Activated CD4-positive, alpha-beta T cell treated with anti-CD3 and anti-CD28 coated beads, Interleukin-2, Interleukin-4, amounts not matched to agents 100 ng/mL and 50 ng/mL, durations not matched to agents 16 hours and 8 hours (primary cell): ENCODE measurements at places on chromosomes 1 and 21.

DNA sequence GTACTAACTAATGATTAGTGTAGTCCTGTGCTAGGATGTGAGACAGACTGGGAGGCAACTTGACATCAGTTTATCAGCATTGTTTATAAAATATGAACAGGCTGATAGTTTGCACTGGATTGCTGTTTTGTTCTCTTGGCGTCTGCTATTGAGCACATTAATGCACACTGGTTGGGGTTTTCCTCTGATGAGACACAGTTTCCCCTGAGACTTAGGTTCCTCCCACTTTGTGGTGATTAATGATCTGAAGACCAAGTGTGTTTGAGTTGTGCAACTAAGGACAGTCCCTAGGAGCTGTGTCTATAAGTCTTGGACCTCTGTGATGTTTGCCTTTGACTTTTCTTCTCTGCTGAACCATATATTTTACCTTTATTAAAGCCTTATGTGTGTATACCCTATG lies 1015.4 kb downstream of the AMY1C start:
- no peak for DNase-seq

GRCh38 chr1:54086754-54087153 lies 33.3 kb downstream of the TCEANC2 start:
- no peak for DNase-seq

- DNase-seq: no peak
Measured at GRCh38 chr21:29144736-29145353, 14.4 kb downstream of the MAP3K7CL start.

DNA sequence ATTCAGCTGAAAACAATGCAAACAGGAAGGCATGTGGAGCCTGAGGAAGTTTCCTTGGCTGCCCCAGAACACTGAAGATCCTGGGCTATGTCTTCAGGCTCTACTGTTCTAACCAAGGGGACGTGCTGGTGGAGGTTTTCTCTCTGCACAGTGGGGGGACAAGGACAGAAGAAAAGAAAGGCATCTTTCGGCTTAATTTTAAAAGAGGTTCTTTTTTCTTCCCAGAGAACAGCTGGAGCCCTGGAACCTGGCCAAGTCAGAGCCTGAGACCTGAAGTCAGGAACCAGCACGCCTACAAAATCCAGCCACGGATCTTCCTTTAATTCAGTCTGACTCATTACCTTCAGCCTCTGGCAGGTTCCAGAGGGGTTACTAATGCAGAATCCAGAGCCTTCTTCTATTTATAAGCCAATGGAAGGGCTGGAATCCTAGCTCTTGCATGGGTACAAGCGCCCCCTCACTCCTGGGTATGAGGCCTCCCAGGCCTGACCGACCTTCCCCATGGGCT lies 19.8 kb downstream of the CTNNBIP1 start:
- DNase-seq: no peak

GRCh38 chr1:187034501-187034900 lies 205.8 kb downstream of the PLA2G4A start:
- no peak for DNase-seq

- DNase-seq: no peak
Measured at GRCh38 chr1:205645519-205645918, 13.7 kb upstream of the ELK4 start.

GRCh38 chr21:46017695-46018094 lies 36.1 kb downstream of the COL6A1 start:
- no peak for DNase-seq

DNA sequence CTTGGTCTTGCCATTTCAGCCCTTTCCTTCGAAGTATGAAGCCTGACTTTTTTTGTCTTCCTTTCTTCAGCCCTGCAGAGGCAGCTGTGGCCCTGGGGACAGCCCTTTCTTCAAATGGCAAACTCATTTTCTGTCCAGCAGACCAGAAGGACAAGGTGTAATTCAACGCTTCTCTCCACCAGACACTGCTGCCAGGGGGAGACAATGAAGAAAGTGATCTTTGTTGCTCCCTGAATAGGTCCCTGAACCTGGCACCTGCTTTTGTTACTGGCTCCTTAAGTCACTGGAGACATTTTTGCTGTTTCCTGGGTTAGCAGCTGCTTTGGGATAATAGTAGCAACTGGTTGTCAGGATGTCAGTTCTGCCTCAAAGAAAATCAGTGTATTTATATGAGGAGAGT lies 50.8 kb upstream of the MACF1 start:
- no peak for DNase-seq

DNA sequence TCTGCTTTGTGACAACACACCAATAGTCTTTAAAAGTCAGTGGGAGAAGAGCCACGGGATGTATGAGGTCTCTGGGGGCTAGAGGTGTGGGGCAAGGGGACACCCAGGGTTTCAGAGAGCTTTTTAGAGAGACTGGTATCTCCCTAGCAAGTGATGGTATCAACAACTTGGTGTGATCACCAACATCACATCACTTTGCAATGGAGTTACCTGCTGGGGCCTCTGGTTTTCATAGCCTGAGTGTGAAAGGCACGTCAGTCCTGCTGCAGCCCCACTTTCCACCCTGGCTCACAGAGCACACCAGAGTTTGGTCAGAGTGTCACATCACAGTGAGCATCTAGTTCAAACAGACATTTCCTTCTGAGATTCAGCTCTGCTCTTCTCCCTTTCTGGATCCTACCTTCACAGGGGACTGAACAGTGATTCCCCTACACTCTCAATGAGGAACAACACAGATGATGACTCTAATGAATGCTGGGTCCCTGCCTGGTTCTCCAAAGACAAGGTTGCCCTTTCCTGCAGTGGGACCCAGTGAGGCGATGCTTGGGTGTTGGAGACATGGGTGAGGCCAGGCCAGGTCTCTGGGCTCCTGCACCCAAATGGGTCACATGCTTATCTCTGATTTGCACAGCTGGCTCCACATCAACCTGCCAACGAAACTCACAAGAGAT lies 2.0 kb upstream of the MAN1C1 start:
- no peak for DNase-seq

DNA sequence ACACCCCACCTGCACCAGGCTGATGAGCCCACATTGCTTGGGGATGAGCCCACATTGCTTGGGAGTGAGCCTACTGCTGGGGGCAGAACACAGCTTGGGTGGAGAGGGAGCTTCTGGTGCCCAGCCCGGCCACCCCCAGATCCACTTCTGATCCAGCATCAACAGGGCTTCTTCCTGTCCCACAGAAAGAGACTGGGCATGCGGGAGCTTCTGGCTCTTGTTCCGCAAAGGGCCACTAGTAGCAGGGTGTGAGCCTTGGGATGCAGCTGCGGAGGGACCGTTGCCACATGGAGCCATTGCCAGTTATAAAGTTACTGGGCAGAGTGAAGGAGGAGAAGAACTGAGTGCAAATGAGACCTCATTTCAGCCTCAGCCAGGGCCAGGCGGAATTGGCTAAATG lies 36.3 kb downstream of the PKP1 start:
- DNase-seq: no peak

DNA sequence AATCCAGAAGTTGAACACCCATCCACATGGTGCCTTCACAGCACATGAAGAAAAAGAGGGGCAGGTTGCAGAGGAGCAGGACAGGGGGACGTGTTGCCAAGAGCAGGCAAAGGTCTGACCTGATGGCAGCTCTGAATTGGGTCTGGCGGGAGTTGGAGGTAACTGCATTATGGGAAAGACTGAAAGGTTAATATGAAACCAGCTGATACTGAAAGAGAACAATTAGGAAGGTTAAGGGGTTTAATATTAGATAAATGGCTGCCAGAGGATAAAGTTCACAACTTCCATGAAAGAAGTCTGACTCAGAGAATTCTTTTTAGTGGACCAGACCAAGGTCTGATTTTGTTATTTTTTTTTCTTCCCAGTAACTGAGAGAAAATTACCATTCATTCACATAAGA lies 76.1 kb downstream of the CD58 start:
- DNase-seq: no peak

- DNase-seq: no peak
Measured at GRCh38 chr1:172755099-172755498, 96.2 kb downstream of the FASLG start.

DNA sequence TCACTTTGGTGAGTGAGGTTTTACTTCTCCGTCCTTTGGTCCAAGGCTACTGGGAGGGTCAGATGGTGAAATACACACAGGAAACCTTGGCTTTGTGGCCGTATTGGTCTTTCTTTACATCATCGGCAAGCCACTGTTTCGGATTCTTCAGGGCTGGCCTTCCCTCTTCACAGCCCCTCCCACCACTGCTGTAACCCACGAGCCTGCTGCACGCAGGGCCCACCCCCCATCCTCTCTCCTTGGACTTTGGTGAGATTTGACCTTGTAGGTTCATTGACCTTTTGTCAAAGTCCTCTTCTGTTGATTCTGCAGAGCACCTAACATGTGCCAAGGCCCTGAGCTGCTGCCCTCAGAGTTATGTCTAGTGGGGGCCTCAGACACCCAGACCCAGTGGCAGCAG lies 328.6 kb downstream of the CAMTA1 start:
- DNase-seq: no peak

GRCh38 chr1:66246351-66247269 lies 287.3 kb upstream of the SGIP1 start:
- DNase-seq: no peak

DNA sequence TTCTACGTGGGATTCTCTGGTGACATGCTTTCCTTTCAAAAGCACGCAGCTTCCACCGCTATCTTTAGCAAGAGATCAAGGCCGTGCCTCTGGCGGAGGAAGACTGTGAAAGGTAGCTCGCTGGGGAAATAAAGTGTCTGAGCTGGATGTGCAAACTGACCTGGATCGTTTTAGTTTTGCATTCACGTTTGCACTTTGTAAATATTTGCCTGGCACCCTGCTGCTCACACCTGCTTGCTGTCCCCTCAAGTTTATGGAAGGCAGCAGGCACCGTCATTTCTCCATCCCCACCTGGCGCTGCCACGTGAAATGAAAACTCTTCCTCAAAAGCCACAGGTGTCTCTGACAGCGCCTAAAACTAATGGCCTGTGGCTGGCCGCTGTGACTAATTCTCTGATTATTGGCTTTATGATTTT lies 44.0 kb upstream of the TARDBP start:
- DNase-seq: no peak
